Brain (organoid and tissue), 16 donors: ENCODE measurements at places on chromosomes 3 and 15.

DNA sequence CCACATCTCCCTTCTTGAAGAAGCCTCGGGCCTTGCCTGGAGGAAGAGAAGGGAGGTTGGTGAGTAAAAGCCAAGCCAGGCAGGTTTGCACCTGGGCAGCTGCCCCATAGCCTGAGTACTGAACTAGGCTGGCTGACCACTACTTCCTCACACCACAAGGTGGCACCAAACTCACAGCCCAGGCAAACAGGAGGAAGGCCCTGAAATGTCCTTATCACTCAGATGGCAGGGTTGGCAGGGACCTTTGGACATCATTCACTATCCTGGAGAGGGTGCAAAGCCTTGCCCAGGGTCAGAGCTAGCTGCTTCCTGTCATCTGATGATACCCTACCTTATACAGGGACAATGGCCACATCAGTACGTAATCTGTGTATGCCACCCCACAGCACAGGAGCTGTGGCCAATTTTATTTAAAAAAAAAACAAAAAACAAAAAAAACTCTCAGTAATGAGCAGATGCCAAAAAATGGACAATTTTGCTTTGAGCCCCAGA lies 2.2 kb upstream of the GRAMD2A start:
- peak; percentile 73 for DNase-seq

DNA sequence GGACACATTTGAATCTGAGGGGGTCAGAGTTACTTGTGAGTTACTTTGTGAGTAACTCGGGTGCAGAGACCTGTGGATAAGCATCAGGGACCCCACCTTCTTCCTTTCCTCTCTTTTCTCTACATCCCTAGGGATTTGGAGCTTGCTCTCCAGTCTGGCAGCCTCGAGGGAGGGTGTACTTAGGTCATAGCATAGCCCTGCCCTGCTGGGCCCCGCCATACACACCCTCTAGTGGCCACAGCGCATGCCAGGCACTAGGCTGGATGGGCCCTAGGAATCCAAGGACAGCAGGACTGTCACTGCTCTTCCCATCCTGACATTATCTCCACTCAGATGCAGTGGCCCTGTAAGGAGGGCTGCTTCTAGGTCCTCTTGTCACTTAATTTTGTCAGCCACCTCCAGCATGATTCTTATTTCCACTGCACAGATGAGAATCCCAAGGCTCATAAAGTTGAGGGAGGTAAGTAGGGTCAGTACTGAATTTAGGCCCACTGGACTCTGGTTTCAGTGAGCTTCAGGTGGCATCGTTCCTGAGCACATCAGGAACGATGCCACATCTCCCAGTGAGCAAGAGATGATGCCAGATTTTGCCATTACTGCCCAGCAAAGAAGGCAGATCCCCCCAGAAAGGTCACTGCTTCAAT lies 3.6 kb upstream of the SMAD6 start:
- no peak for DNase-seq

DNA sequence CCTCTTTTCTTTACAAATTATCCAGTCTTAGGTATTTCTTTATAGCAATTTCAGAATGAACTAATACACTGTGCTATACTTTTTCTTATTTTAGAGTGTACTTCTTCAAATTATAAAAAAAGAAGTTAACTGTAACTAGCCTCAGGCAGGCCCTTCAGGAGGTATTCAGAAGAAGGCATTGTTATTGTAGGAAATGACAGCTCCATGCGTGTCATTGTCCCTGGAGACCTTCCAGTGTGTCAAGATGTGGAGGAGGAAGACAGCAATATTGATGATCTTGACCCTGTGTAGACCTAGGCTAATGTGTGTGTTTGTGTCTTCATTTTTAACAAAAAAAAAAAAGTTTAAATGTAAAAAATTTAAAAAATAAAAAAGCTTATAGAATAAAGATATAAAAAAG lies 55.5 kb downstream of the IL12A start:
- no peak for DNase-seq

DNA sequence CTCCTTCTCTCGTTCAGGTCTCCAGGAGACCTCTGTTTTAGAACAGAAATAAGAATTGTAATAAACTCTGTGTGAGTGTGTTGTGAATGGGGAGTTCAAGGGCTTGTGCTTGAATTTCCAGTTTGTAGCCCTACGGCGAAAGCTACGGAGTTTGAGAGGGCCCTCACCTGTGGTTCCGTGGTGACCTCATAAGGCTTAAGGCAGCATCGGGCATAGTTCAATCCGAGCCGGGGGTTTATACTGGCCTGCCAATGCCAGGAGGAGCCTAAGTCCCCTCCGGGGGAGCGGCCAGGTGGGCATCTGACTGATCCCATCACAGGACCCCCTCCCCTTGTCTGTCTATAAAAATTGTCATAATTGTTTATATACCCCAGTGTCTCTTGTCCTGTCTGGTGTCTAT lies 43.7 kb downstream of the ZBTB11 start:
- DNase-seq, result no peak

DNA sequence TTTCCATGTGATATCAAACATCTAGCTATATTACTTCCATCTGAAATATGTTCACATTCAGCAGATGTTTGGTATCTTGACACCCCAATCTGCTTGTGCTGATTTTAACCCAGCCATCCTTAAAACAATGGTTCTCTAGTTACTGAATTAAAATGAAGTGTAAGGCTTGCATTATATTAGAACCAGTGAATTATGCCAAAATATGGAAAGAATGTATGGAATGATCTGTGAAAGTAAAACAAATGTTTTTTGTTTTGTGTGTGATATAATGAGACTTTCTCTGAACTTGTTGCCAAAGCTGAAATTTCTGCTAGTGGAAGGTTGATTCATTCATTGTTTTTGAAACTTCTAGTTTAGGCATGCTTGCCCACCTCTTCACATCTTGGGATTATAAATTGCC lies 317.1 kb downstream of the MEX3B start:
- DNase-seq, result no peak

- no peak for DNase-seq
Observed at GRCh38 chr15:42165106-42165505, 8.7 kb upstream of the PLA2G4F start.

DNA sequence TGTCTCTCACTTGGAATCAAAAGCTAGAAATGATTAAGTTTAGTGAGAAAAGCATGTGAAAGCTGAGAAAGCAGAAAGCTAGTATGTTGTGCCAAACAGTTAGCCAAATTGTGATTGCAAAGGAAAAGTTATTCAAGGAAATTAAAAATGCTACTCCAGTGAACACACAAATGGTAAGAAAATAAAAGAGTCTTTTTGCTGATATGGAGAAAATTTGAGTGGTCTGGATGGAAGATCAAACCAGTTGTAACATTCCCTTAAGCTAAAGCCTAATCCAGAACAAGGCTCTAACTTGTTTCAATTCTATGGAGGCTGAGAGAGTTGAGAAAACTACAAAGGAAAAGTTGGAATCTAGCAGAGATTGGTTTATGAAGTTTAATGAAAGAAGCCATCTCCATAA lies 11.8 kb downstream of the ADGRG7 start:
- DNase-seq, result no peak

DNA sequence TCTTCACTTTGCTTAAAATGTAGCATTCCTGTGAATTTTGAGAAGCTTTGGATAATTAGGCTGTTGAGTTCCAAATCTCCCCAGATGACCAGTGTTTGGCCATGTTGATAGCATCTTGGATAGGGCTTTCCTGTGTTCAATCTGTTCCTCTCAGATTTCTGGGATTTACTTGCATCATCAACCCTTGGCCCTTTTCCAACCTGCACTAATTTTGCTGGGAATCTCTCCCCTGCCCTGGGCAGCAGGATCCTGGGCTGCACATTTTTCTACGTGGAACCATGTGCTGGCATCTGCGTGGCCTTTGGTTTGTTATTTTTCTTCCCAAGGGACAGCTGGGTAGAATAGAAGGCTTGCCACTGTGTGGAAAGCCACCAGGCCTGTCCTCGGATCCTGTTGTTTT lies 75.4 kb upstream of the PLXNA1 start:
- DNase-seq, result no peak

GRCh38 chr15:98650417-98651035 lies 2.2 kb downstream of the IGF1R start:
- DNase-seq, result peak; percentile 27

- DNase-seq, result no peak
Observed at GRCh38 chr3:134008630-134009156, 21.0 kb downstream of the SLCO2A1 start.

- no peak for DNase-seq
Observed at GRCh38 chr15:68017201-68017600, 36.9 kb upstream of the PIAS1 start.

GRCh38 chr3:31559872-31560534 lies 27.3 kb downstream of the STT3B start:
- DNase-seq, result no peak

DNA sequence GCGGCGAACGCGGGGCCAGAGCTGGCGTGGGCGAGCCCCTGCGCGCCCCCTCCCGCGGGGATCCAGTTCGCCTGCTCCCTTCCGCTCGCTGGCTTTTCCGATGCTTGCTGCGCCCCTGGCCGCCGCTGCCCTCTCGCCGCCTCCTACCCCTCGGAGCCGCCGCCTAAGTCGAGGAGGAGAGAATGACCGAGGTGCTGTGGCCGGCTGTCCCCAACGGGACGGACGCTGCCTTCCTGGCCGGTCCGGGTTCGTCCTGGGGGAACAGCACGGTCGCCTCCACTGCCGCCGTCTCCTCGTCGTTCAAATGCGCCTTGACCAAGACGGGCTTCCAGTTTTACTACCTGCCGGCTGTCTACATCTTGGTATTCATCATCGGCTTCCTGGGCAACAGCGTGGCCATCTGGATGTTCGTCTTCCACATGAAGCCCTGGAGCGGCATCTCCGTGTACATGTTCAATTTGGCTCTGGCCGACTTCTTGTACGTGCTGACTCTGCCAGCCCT lies 721 bp downstream of the P2RY1 start:
- peak; percentile 64 for DNase-seq

DNA sequence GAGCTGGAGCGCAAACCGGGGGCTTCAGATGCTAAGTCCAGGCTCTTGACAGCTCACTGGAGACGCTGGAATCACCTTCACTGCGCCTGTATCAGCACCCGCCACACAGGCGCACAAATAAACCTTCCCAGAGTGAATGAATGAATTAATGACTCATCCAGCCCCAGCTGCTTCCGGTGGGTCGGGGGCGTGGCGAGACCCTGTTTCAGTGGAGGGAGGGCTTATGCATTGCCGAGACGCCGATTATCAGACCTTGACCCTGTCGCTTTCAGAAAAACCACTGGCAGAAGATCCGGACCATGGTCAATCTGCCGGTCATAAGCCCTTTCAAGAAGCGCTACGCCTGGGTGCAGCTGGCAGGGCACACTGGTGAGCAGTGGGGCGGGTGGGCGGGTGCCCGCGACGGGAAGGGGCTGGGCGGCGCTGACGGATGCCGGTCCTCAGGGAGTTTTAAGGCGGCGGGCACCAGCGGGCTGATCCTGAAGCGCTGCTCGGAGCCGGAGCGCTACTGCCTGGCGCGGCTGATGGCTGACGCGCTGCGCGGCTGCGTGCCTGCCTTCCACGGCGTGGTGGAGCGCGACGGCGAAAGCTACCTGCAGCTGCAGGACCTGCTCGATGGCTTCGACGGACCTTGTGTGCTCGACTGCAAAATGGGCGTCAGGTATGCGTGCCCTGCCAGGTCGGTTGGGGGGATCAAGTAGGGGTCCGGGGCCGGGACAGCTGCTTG lies 7.7 kb downstream of the ITPKA start:
- peak; percentile 65 for DNase-seq

DNA sequence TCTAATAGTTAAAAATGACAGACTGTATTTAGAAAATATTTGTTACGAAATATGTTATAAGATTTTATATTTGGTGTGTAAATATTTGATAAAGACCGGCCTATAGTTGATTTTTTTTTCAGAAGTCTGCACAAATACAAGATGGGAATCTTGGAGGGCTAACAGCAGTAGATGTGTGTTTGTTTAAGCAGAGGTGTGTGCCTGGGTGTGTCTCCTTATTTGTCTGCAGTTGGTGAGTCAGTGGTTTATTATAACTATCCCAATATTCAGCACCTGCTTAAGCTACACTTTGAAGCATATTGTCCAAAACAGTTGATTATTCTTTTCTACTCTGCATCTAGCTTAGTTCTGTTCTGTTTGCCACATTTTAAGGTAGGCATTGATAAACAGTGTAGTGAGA lies 12.4 kb downstream of the GLCE start:
- DNase-seq, result no peak

DNA sequence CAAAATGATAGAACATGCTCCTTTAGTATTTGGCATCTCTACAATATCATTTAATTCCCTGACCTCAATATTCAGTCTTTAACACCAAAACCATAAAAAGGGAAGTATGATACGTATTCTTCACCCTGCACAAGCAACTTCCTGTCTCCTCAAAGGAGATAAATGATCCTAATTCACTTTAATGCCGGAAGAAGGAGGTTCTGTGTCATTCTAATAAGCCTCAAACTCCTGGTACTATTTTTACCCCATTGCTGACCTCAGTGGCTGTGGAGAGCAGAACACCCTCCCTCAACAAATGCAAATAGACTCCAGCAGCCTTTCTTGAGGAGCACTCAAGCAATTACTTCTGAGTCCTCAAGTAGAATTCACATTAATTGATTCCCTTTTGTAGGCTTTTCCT lies 173.3 kb downstream of the TMEM108 start:
- no peak for DNase-seq

DNA sequence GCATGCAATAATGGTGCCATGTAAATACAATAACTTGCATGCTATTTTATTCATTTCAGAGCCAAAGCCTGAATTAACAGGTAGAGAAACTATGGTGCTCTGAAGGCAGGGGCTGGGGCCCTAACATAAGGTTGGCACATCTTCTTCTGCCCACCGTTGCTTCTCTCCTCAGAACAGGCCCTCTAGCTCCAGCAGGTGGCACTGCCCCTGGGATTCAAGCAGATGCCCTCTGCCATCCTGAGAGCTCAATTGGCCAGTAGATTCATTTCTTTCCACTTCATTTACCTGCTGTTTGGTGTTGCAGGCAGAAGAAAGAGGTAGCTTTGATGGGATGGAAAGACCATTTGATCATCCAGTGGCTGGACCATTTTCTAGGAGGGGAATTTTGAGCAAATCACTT lies 130.5 kb downstream of the FOXB1 start:
- DNase-seq, result no peak

DNA sequence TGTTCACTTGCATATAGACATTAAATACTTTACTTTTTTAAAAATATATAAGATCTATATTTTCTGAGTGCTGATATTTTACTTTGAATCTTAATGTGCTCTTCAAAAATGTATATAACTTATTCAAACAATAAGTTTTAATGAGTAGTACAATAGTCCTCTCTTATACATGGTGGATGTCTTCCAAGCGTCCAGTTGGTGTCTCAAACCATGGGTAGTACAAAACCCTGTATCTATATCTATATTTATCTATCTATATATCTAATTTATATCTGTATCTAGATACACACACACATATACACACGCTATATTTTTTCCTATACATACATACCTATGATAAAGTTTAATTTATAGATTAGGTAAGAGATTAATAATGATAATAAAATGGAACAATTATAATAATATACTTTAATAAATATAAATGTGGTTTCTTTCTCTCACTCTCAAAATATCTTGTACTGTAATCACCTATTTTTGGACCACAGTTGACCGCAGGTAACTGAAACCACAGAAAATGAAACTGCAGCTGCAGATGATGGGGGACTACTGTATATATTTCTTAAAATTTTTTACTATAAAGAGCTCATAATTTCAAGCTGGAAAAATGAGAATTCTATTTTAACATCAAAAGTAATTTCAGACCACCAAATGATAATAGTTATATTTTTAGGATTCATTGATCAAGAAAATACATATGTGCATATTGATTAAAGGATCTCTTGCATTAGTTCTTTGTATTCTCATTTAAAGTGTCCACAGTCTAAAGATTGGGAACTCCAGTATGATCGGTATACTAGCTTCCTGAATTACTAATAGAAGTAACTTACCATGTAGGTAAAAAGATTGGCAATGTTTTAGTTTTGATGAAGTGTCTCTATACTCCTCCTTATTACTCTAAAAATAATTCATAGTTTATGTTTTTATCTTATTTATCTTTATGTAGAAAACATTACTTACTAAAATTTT lies 215.1 kb upstream of the MLF1 start:
- DNase-seq, result no peak
